CD4-positive, alpha-beta T cell treated with Interleukin-6 at 100 ng/mL for 8 hours (primary cell): ENCODE measurements at places on chromosomes 16 and 17.
A peak's percentile ranks its signal among the peaks of the same experiment; 100 is the strongest.

GRCh38 chr16:87834668-87835473 lies 34.4 kb downstream of the SLC7A5 start:
- DNase-seq: no peak

DNA sequence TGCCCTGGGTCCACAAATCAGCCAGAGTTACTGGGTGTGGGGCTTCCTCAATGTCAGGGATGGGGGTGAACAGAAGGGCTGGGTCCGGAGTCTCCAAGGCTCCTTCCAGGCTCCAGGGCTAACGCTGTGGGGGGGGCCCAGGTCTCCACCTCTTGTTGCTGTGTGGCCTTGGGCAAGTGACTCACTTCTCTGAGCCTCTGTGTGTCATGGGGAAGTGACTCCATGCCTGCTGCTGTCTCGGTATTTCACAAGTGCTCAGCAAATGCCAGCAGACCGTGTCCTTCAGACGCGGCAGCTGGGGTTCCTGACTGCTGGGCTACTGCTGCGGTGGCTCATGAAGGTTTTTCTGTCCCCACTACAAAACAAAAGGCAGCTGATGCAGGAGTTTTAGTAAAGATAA lies 26.6 kb downstream of the JPH3 start:
- DNase-seq: no peak

GRCh38 chr16:69131167-69131838 lies 1.1 kb downstream of the CHTF8 start:
- no peak for DNase-seq

- no peak for DNase-seq
These were observed 92.9 kb downstream of the YPEL2 start for GRCh38 chr17:59424331-59424730.

GRCh38 chr16:55949518-55949917 lies 74.3 kb upstream of the CES5A start:
- no peak for DNase-seq

DNA sequence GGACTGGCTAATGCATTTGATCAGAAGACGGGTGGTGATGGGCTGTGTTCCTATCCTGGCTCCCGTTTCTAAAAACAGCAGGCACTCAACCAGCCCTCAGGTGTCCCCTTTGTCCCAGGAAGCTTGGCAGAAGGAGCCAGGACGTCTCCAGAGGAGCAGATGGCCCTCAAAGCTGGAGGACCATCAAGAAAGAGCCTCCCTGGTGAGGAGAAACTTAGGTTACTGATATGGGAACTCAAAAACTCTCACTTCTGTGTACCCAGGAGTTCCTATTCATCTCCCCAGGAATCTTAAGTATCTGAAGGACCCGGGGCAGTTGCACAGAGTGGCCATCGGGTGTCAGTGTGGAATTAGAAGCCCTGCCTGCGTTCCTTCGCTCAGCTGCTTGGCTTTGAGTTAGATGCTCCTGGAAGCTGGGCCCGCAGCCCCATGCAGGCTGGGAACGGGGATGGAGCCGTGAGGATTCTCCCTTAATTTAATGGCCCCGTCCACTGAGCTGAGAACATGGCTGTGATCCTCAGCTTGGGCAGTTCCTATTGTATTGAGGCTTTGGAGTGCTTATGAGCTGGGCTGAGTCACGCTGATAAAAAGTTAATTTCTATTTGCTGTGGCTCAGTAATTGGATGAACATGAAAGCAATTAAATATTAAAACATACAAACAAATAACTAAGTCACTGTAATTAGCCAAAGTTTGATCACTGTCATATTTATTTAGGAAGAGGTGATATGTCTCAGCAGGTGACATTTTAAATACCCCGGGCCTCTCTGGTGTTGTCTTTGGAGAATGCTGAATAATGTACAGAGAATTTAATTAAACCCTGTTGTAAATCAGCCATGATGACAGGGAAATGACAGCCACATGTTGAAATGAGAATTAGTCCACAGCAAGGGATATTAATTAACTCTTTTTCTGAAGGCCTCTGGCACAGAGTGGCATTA lies 402.1 kb downstream of the SEC14L1 start:
- peak; percentile 61 for DNase-seq

DNA sequence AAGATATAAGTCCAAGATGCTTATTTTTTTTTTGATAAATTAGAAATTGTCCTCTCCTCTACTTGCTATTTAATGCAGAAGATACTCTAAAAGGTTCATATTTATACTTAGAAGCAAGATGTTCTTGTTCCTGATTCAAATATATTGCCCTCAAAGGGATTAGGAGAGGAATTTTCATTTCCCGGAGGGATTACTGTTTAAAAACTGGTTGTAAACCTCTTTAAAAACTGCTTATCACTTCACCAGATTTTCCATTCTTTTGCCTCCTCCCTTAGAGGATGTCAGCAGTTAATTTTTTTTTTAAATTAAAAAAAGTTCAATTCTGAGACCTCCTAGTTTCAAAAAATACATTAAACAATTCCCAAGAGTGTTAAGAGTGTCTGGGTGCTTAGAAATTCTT lies 2.8 kb downstream of the TENT4B start:
- no peak for DNase-seq

GRCh38 chr17:78791840-78792709 lies 10.0 kb upstream of the CYTH1 start:
- no peak for DNase-seq

DNA sequence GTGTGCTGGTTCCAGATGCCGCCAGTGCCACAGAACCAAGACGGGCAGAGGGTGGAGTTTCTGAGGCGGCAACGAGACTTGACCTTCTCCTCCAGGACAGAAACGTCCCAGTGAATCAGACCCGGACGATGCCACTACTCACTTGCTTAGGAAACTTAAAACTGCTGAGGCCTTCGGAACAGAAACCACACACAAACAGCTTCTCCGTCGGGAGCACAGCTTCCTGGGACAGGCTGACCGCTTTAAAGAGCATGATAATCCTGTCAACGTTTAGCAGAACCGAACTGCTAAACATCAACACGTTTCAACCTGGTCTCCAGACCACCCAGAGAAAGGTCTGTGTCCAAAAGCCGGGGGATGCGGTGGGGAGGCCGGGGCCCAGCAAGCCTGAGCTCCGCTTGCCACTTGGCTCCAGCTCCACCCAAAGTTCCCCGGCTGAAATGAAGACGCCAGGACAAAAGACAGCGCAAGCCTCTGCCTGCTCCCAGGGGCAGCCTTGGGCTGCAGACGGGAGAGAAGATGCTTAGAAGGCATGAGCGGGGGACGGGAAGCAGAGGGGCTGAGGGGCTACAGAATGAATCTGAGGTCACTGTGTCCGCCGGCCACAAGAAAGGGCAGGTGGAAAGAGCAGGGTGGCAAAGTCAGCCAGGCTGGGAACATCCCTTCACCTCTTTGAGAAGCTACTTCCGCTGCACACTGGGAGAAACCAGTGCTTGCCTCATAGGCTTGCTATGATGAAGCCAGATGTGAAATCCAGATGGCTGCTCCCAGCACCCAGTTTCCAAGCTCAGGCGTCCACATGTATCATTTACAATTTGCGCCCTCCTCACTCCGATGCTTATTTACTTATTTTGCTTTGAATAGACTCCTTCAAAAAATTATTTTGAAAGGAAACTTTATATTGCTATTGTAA lies 69.0 kb downstream of the MRM3 start:
- DNase-seq: no peak

DNA sequence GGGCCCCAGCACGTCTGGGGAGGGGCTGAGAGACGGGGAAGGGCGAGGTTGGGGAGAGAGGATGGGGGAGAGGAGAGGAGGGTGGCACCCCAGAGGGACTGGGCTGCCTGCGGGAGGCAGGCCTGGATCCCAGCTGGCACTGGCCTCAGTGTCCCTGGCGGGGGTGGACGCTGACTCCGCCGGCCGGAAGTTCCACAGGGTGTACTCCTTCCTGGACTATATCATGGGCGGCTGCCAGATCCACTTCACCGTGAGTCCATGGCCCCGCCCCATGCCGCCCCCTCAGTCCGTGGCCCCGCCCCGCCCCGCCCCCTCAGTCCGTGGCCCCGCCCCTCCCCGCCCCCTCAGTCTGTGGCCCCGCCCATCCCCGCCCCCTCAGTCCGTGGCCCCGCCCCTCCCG lies 11.3 kb downstream of the CPNE7 start:
- no peak for DNase-seq

DNA sequence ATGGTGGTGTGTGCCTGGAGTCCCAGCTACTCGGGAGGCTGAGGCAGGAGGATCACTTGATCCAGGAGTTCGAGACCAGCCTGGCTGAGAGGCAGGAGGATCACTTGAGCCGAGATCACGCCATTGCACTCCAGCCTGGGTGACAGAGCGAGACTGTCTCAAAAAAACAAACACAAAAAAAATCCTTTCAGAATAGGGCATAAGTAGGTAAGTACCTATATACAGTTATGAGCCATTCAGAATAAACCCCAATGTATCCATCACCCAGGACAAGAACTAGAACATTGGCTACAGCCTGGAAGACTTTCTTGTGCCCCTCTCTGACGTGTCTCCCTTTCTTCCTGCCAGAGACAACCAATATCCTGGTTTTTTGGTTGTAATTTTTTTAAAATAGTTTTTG lies 54.3 kb downstream of the CYB5B start:
- DNase-seq: no peak

DNA sequence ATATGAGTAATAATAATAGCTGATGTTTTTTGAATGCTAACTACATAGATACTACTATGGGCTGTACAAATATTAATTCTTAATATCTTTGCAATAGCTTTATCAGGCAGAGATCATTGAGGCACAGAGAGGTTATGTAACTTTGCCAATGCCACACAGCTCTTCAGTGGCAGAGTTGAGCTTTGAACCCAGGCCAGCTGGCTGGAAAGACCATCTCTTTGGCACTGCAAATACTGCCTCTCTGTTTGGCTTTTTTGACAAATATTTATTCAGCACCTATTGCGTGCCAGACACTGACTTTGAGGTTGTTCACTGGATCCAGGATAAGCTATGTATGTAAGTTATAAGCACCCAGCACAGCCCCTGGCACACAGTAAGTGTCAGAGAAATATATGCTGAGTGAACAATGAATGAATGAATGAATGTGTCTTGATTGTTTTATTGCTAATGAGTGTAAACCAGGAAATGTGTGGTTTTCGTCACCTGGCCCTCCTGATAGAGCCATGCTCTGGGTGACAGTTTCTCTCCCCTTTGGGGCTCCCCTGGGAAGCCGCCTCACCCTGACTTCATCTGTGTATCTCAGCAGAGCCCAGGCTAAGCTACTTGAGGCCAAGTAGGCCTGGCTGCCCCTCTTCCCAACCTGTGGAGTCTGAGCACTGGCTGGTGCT lies 2.5 kb downstream of the AQP8 start:
- no peak for DNase-seq

DNA sequence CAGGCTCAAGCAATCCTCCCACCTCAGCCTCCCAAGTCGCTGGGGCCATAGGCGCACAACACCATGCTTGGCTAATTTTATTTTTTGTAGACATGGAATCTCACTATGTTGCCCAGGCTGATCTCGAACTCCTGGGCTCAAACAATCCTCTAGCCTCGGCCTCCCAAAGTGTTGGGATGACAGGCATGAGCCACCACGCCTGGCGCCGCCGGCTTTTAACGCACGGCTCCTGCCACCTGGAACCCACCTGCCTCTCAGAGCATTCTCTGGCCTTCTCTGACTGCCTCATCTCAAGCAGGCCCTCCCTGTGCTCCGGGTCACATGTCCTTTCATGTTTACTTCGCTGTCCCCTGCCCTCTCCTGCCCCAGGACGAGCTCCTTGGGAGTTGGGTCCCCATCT lies 10.3 kb downstream of the CASKIN1 start:
- DNase-seq: no peak

DNA sequence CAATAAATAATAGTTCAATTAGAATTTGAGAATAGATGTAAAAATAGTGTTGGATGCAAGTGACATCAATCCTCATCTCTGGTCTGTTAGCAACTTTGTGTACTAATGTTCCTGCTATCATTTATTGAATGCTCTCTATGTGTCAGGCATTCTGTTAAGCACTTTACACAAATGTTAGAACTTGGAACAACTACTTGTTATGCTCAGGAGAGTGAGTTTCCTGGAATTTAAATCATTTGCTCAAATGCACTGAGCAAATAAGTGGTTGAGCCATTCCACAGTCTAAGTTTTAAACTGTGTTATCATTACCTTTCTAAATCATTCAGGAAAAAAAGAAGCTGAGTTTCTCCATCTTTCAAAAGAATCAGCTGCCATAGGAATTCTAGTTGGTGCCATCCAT lies 1327.3 kb upstream of the GOT2 start:
- DNase-seq: no peak

DNA sequence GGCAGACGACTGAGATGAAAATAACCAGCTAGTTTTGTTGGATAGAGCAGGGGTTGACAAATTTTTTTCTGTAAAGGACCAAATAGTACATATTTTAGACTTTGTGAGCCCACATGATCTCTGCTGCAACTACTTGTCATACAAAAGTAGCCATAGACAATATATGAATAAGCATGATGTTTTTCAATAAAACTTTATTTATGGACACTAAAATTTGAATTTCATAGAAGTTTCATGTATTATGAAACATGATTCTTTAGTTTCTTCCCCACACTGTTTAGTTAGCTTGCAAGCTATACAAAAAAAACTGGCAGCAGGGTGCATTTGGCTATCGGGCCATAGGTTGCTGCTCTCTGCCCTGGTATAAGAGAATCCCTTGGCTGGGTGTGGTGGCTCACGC lies 56.6 kb downstream of the LYRM1 start:
- no peak for DNase-seq

DNA sequence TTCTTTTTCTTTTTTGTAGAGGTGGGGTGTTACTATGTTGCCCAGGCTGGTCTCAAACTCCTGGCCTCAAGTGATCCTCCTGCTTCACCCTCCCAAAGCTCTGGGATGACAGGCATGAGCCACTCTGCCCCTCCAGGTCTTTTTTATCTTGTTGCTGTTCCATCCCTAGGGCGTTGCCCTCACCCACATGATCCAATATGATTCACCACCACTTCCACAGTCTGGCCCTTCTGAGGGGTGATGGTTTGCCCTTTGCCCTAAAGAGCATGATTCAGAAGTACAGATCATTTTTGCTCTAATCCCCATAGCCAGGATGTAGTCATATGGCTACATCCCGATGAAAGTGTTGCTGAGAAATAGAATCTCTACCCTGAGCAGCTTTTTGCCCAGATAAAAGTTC lies 18.8 kb downstream of the STX4 start:
- no peak for DNase-seq

DNA sequence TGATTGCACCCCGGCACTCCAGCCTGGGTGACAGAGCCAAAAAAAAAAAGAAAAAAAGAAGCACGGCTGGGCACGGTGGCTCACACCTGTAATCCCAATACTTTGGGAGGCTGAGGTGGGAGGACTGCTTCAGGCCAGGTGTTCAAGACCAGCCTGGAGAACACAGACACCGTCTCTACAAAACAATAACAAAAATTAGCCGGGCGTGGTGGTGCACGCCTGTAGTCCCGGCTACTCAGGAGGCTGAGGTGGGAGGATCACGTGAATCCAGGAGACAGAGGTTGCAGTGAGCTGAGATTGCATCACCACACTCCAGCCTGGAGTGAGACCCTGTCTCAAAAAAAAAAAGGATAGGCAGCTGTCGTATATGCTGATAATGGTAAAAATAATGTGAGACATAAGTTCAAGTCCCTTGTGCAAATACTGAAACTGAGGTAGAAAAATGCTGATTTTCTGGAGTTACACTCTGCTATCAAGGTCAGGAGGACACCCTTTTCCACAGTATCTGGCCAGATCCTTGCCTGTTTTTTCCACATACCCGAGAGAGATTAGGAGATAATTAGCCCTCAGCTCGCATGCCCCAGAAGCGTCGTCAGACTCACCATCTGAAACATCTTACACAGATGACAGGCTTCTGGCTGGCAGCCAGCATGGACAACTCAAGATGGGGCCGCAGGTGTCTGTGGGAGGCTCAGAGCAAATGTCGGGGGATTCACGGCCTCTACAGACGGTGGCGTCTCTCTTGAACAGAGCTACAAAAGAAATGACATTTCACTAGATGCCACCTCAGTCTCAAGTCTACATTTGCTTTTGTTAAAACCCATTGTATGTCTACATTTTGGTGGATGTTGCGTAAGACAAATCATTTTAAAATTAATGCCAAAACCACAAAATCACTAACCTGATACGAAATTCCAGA lies 36.8 kb downstream of the WDR45B start:
- no peak for DNase-seq
